ENCODE measurements at places on chromosomes 12 and 14.

DNA sequence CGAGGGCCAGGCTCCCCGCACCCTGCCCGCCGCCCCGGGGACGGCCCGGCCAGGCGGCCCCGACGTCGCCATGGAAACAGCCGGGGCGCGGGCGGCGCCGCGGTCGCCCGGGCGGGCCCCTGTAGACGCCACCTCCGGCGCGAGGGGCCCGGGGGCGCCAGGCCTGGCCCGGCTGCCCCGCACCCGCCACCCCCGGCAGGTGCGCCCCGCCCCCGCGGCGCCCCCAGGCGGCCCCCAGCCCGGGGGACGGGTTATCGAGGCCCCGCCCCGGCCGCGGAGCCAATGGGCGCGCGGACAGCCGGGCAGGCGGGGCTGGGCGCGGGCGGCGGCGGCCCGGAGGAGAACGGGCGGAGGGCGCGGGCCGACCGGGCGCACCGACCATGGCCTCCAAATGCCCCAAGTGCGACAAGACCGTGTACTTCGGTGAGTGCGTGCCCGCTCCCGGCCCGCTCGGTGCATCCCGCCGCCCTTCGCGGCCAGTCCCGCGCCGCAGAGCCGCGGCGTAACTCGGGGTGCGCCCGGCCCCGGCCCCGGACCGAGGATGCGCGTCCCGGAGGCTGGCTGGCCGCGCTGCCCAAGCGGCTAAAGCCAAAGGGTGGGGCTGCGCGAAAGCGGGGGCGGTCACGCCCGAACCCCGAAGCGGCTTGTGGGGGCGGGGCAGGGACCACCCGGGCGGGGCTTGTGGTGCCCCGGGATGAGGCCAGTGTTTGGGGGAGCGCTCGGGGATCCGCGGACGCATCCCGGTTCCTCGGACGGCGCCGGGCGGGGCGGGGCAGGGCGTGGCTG, at the start of gene CRIP2:
CRIP2 (plus strand) TSS at position 339 of the 786 bp plus-strand sequence; CDS start at position 381, 42 bp downstream.
- no peak for DNase-seq

GRCh38 chr14:104509673-104510072, 69.9 kb upstream of the C14orf180 start:
- no peak for DNase-seq

- DNase-seq = no peak
Measured at GRCh38 chr14:94158239-94158883, 15.8 kb upstream of the PPP4R4 start.

- DNase-seq = no peak
Measured at GRCh38 chr14:90924621-90925340, 108.6 kb upstream of the TTC7B start.

GRCh38 chr14:102760496-102761193, 16.6 kb upstream of the TRAF3 start:
- DNase-seq = no peak

DNA sequence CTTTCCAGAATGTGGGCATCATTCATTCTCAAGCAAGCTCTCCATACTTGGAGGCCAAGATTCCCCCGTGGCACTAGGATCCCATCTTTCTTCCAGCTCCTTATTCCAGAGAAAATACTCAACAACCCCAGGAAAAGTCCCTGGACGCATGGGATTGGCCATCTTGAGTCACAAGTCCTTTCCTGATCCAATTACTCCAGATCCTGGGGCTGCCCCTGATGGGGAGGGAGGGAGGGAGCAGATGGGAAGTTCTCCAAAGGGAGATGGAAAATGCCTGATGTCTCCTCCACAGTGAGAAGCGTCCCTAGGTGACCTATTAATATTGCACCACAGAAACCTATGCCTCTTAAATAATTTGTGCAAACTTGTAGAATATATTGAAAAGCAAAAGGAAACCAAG, 12.4 kb upstream of the KCNK13 start:
- no peak for DNase-seq

- DNase-seq = no peak
Measured at GRCh38 chr12:1842905-1843640, 22.7 kb downstream of the LRTM2 start.

DNA sequence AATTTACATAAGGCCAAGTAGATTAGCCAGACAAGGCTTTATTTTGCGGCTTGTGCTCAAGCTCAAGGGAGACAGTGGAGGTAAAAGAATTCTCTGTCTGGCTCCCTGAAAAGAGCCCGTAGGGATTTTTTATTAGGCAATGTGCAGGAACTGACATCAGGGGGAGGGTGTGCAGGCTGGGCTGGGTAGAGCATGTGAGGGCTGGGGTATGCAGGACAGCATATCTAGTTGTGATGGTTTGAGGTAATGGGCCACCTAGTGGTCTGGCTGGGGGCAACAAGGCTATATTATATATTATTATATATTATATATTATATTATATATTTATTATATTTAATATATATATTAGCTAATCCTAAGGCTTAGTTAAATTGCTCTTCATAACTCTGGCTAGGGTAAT, 102.1 kb downstream of the TMEM117 start:
- DNase-seq = no peak

DNA sequence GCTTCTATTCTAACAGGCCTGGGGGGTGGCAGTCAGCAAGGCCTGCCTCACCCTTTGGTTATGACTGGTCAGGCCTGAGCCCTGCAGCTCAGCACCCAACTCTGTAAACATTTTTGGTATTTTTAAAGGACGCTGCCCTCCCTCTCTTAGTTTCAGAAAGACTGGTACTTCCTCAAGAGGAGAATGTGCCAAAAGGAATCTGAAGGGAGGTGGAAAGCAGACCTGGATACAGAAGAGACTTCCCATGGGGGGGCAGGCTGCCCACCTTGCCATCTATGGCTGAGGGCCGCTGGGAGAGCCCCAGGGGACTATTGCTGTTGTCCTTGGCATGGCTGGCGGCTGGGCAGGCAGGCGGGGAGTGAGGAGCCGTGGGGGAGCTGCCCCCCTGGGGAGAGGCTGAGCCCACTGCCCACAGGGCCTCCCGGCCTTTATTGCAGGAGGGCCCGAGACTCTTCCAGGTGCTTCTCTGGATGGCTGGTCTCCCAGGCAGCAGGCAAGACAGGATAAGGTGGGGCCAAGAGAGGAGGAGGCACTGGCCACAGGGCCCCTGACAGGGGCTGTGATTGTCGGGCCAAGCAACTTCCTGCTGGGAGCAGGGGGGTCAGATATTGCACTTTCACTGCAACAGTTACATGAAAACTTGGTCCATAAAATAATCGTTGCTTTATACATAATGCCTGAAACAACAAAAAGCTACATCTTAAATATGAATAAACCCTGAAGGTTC, 3.5 kb downstream of the ARL6IP4 start:
- no peak for DNase-seq

GRCh38 chr12:131020326-131021153, 66.8 kb downstream of the ADGRD1 start:
- DNase-seq = no peak

DNA sequence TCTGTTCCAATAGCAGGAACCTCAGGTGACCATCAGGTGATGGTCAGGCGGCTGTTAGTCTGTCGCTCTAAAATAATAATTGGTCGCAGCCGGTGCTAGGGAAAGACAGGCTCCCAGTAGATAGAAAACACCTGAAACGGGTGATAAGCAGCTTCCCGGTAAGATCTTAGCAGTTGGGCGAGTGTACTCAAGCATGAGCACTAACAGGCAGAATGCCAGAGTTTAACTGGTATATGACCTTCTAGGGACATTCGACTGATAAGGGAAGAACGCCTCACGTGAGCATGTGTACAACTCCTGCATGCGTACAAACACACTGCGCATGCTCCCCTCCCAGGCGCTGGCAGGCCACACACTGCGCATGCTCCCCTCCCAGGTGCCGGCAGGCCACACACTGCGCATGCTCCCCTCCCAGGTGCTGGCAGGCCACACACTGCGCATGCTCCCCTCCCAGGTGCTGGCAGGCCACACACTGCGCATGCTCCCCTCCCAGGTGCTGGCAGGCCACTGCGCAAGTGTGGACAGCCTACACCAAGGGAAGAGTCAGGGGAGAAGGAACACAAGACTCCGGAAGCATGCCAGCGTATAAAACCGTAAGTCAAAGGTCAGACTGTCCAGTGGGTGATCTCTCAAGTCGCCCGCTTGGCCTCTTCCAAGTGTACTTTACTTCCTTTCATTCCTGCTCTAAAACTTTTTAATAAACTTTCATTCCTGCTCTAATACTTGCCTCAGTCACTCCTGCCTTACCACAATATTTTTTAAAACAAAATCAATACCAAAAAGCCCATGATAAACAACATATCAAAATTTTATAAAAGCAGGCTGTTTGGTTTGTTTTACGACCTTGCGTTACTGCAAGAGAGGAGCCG, 24.5 kb downstream of the GPRC5D start:
- DNase-seq = peak; percentile 29

DNA sequence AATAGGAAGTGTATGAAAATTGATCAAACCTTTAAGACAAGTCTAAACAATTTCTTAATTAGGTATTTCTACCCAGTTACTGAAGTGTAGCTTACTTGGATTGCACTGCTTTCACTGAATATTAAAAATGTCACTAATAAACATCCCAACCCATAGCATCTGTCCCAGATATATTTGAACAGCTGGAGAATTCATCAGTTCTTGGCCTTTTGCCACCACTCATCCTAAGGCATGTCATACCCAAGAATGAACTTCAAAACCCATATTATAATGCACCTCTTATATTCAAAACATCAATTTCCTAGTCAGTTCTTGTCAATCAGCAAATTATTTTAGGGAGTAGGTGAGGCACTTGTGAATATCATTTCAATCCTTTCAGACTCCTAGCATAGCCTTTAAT, 392.3 kb downstream of the PAWR start:
- DNase-seq = no peak

DNA sequence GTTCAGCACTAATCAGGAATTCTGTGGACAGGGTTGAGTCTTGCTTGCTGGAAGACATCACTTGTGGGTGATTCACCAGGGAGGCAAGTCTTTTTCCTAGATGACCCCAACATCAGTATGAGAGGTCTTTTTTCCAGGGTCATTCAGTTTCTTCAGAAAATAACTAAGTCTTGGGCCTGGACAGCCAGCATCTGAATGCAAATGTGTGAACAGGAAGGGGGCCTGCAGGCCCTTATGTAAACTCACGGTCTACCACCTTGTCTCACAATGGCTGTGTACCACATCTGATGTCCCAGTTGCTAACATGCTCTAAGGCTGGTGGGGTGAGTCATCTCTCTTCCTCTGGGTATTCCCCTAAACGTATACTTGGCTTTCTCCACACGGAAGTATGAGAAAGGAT, 79.2 kb downstream of the HECTD4 start:
- DNase-seq = no peak

- DNase-seq = peak; percentile 19
Measured at GRCh38 chr12:24948757-24949722, at the start of gene BCAT1. BCAT1 (minus strand) TSS chr12:24949101; CDS start chr12:24948932, 169 bp downstream.

DNA sequence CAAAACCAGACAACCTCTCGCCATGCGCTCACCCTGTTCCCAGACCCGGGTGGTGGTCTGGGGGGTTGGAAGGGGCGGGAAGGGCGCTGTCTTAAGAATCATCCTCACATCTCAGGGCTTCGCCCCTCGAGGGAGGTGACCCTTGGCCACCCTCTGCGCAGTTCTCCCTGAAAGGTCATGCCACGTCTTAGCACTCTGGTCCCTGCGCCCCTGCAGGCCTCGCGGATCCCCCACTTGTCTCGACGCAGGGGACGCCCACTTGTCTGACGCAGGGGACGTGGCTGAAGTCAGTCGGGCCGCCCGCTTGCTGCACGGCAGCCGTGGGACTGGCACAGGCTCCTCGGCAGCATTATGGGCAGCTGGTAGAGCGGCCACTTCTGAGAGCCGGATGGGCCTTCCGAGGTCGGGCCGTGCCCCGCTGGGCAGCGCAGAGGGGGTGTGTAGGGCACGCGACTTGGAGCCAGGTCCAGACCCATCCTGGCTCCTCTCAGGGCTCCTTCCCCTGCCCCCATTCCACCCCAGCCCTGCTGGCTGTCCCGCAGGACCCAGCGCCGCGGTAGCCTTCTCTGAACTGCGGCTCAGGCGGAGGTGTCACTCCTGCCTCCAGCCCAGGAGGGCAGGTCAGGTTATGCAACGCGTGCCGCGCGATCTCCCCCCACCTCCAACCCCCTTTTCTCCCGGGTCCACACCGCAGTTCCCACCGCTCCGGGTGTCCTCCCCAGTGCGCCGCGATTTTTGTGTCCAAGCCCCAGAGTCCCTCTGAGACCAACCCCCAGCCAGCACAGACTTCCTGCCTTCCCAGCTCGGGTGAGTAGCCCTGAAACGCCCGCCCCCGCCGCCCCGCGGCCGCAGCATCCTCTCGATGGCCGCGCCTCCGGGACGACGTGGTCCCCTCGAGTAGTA, 40.9 kb upstream of the CAPRIN2 start:
- DNase-seq = no peak

DNA sequence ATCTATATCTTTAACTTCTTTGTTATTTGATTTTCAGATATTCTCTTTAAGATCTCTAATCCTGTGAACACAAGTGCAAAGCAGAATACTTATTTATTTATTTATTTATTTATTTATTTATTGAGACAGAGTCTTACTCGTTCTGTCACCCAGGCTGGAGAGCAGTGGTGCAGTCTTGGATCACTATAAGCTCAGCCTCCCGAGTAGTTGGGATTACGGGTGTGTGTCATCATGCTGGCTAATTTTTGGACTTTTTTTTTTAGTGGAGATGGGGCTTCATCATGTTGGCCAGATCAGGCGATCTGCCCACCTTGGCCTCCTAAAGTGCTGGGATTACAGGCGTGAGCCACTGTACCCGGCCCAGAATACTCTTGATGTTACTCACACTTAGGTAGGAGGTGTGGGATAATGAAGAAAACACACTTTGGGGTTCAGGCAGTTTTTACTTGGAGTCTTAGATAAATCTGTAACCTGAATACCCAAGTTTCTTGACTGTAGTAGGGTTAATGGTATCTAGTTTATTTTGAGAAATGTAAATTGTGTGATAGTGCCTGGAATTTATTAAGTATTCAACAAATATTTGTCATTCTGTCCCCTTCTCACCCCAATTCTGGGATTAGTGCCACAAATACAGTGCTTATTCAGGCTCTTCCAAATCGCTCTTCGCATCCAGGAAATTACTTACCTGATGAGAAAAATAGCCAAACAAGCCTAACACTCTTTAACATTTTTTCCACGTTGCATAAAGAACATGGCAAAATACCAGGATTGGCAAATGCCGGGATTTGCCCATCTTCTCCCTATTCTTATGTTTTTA, 33.0 kb downstream of the METAP2 start:
- DNase-seq = no peak

- DNase-seq = no peak
Measured at GRCh38 chr14:67416810-67417209, 4.8 kb upstream of the PLEK2 start.

- no peak for DNase-seq
Measured at GRCh38 chr14:54446161-54446693, 5.1 kb upstream of the CNIH1 start.
